T-helper 17 cell (primary cell): ENCODE measurements at places on chromosomes 2 and 18. TPM values are rescaled to one million over a fixed set of nuclear protein-coding genes. Genes with fewer than 3 reads are reported as not detected.

The PCGF1 gene
- 28.2 TPM for total RNA-seq

DNA sequence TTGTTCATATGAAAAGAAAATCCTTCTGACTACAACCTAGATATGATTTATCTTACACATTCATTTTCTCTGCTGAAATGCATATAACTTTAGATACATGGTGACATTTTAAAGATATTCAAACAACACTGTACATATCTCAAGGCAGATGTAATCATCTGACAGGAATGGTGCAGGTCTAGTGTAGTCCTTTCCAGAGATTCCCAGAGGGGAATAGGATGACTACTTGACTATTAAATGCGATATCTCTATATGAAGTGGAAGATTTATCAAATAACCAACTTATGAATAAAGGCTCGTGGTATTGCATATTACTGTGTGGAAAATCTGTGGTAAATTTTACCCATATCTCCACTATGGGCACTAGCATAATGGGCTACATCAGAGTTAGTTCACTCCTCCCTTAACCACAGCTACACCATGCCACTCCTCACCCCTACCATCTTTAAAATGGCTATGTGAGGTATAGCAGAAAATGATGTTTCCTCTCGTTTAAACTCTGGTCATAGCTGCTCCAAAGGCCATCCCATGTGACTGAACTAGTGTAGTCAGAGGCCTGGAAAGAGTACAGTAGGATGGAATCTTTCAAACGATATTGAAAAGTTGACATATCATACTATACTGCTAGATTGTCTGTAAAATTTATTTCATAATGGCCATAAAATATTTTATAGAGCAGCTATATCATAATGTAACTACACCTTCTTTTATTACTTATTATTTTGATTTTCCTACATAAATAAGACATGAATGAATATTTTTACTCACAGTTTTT, 9.1 kb upstream of the ITPRID2 start:
- H3K4me3 ChIP-seq = no peak overlapping the region
- H3K27ac ChIP-seq = no peak overlapping the region
- H3K36me3 ChIP-seq = no peaks in the 10 kb centered on the region
- no peak for DNase-seq

The ASNSD1 gene
- 34.2 TPM for total RNA-seq

- H3K4me3 ChIP-seq = no peak overlapping the region
- H3K27ac ChIP-seq = no peak overlapping the region
- peaks cover 26% of the 10 kb centered on the region for H3K27me3 ChIP-seq
- no peak for DNase-seq
- peaks cover 13% of the 10 kb centered on the region for H3K4me1 ChIP-seq
Observed at GRCh38 chr2:172931918-172932520, 143.6 kb upstream of the MAP3K20 start.

DNA sequence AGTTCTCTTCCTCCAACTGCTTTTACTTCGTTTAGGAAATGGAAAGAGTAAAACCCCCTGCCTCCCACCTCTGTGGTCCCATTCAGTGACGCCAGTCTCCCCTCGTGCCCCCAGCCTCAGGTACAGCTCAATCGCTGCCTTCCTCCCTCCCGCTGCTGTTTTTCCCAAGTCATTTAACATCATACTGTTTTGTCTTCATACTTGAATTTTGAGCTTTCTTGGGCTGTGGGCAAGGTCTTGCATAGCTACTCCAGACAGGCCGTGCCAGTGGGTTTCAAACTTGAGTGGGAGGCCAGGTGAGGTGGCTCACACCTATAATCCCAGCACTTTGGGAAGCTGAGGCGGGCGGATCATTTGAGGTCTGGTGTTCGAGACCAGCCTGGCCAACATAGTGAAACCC, 155.3 kb downstream of the TANC1 start:
- no peak overlapping the region for H3K4me3 ChIP-seq
- peaks cover 16% of the 10 kb centered on the region for H3K4me1 ChIP-seq
- DNase-seq = no peak
- H3K36me3 ChIP-seq = no peaks in the 10 kb centered on the region
- peaks cover 5% of the 10 kb centered on the region for H3K27me3 ChIP-seq
- H3K27ac ChIP-seq = peak overlapping the region; percentile 21
